ENCODE measurements at places on chromosomes 3 and 15. TPM values are rescaled to one million over a fixed set of nuclear protein-coding genes. Genes with fewer than 3 reads are reported as not detected.

C3orf80 gene
- not detected for total RNA-seq

DNA sequence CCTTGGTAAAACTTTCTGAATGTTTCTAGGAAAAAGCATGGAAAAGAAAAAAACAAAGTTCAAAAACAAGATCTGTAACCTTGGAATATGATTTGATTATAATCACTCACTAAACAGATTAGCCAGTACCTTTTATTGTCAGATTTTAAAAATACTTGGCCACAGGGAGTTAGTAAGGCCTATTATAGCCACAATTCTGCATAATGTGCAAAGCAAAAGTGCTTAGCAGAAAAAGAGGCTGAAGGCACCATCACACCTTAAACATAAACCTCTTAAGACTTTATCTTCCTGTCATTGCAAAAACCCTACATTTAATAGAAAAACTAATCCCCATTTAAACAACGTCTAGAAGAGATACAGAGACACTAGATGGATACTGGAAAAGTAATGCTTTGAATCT lies 41.8 kb downstream of the CHSY1 start:
- H3K36me3 ChIP-seq = no peaks in the 10 kb centered on the region
- peak overlapping the region; percentile 75 for H3K27ac ChIP-seq
- H3K27me3 ChIP-seq = no peaks in the 10 kb centered on the region
- peaks cover 48% of the 10 kb centered on the region for H3K4me1 ChIP-seq
- H3K4me3 ChIP-seq = no peak overlapping the region
- DNase-seq = no peak

ZBBX gene
- total RNA-seq = not detected

GRCh38 chr3:69031635-69032034 lies 18.2 kb upstream of the EOGT start:
- H3K36me3 ChIP-seq = peaks cover 53% of the 10 kb centered on the region
- no peak overlapping the region for H3K27ac ChIP-seq
- no peak overlapping the region for H3K4me3 ChIP-seq

- peak; percentile 87 for DNase-seq
- H3K4me1 ChIP-seq = peaks cover 77% of the 10 kb centered on the region
- peak overlapping the region; percentile 69 for H3K27ac ChIP-seq
- no peak overlapping the region for H3K4me3 ChIP-seq
- H3K36me3 ChIP-seq = peaks cover 6% of the 10 kb centered on the region
Observed at GRCh38 chr3:141280086-141280485, 48.5 kb downstream of the PXYLP1 start.

DNA sequence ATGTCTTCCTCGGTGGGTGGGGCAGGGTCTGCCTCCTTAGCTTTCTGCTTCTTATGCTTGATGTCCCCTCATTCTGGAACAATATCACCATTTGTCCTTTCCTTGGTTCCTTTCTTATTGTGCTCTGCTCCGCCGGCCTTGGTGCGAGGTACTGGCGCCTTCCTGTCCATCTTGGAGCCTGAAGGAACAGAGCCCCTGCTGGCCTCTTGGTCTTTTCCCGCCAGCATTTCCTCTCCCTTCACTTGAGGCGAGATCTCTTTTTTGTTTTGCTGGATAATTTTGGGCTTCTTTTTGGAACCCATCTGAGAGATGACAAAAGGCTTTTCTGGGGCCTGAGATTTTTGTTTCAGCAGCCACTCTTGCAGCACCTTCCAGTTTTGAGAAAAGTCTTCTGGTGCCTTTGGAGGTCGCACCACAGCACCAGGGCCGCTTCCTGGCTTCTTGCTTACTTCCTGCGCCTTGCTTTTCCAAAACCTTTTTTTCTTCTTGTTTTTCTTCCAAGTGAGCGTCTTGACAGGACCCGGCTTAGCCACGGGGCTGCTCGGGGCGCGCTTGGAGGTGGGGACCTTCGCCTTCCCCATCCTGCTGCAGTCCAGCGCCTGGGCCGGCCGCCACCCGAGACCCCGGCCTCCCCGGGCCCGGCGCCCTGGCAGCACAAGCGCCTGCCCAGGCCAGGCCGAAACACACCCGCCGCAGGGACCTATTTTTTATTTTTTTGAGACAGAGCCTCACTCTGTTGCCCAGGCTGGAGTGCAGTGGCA lies 127.1 kb downstream of the KLF13 start:
- peaks cover 2% of the 10 kb centered on the region for H3K36me3 ChIP-seq
- H3K4me1 ChIP-seq = peaks cover 15% of the 10 kb centered on the region
- peak; percentile 51 for DNase-seq
- H3K4me3 ChIP-seq = no peak overlapping the region
- H3K27ac ChIP-seq = no peak overlapping the region

IL5RA gene
- not detected for total RNA-seq

DNA sequence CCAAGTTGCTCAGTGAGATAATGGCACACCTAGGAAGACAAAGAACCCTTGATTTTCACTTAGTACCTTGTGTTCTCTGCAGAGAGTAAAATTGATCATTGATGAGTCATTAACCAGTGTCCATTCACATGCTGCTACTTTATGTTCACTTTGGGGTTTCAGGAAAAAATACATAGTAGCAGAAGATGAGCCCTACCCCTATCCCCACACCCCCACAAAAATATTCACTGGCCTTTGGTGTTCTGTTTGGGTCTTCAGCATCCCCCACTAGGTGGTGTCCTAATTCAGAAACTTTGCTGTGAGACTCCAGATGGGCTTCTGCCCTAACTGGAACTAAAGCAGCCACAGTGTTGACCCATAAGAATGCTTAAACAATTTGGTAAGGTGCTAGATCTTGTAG lies 178.8 kb downstream of the KLHL25 start:
- no peak overlapping the region for H3K4me3 ChIP-seq
- H3K27me3 ChIP-seq = no peaks in the 10 kb centered on the region
- DNase-seq = no peak
- peak overlapping the region; percentile 44 for H3K27ac ChIP-seq
- H3K4me1 ChIP-seq = peaks cover 25% of the 10 kb centered on the region

CHRD gene
- total RNA-seq = 2.7 TPM

DNA sequence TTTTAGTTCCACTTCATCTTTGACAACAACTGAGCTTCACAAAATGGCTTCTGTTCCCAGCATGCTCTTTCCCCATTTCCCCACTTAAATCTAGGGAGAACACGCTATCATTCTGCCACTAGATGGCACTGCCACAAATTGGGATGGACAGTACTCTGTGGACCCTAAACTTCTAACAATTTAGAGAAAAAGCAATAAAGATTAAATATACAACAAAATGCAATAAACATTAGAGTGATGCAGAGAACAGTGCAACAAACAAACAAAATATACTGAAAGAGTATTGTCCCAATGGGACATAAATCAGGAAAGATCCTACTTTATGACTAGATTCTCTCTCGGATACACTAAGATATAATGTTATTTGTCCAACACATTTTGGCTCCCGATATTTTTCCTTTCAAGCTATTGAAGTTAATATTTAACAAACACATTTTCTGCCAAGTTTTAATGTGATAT lies 169.7 kb upstream of the TMCO5A start:
- DNase-seq = no peak
- peaks cover 5% of the 10 kb centered on the region for H3K4me1 ChIP-seq
- H3K36me3 ChIP-seq = no peaks in the 10 kb centered on the region
- no peaks in the 10 kb centered on the region for H3K27me3 ChIP-seq
- H3K27ac ChIP-seq = no peak overlapping the region
- no peak overlapping the region for H3K4me3 ChIP-seq

OXTR gene
- total RNA-seq = 24.0 TPM

DNA sequence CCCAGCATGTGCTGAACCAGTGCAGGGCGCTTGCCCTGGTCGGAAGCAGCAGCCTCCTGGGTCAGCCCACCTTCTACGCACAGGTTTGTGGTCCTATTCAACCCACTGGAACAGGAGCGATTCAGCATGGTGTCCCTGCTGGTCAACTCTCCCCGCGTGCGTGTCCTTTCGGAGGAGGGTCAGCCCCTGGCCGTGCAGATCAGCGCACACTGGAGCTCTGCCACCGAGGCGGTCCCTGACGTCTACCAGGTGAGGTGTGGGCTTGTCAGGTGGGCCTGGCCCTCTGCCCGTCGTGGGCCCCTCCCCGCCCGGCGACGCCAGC lies 8.2 kb downstream of the MAN2A2 start:
- H3K36me3 ChIP-seq = peaks cover 24% of the 10 kb centered on the region
- DNase-seq = no peak
- H3K4me1 ChIP-seq = no peaks in the 10 kb centered on the region
- H3K27ac ChIP-seq = no peak overlapping the region

DNA sequence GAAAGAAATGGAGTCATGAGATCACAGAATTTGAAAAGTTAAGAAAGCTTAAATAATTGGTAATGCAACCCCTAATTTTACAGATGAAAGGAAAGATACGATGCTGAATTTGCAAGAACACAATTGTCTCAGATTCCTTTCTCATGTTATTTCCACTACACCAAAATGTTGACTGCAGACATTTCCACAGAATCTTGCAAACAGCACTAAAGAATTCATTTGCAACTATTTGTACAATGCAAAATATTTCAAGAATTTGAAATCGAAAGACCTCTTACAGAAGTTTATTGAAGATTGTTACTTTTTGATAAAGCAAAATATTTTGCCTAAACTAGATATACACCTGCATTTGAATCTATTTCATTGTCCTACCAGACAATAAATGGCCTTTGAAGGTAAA lies 194.1 kb upstream of the KCNMB2 start:
- H3K4me3 ChIP-seq = no peak overlapping the region
- H3K27me3 ChIP-seq = no peaks in the 10 kb centered on the region
- DNase-seq = no peak
- H3K4me1 ChIP-seq = peaks cover 37% of the 10 kb centered on the region
- peak overlapping the region; percentile 15 for H3K27ac ChIP-seq
- H3K36me3 ChIP-seq = no peaks in the 10 kb centered on the region

DNA sequence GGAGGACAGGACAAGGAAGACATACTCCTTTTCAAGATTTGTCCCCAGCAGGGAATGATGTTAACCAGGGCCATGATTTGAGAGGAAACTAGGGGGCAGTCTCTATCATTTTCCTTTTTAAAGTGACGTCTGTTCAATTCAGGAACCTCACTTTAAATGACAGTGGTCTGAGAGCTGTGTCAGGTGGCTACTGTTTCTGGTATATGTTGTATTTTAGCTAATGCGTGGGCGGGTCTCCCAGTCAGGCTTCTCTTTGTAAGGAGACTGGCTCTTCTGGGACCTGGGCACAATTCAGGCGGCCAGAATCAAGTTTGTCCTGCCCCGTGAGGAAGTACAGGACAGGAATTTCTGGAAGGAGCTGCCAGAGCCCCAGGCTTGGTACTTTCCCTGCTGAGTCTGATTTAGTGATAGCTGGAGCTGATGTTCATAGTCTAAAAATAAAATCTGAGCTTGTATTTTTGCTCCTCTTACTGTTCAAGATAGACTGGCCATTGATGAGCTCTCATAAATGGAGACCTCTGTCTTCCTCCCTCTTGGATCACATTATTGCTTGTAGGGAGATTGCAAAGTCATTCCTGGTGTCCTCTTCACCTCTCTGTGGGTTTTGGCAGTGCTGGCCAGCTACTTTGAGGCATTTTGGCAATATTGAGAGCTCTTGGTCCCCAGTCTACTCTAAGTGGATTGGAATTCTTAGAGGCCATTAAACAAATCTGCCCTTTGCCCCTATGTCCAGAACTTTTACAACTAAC lies 25.6 kb downstream of the SQOR start:
- H3K27ac ChIP-seq = peak overlapping the region; percentile 50
- H3K36me3 ChIP-seq = peaks cover 4% of the 10 kb centered on the region
- no peaks in the 10 kb centered on the region for H3K27me3 ChIP-seq
- DNase-seq = no peak
- peaks cover 9% of the 10 kb centered on the region for H3K4me1 ChIP-seq

AGBL1 gene
- not detected for total RNA-seq

DNA sequence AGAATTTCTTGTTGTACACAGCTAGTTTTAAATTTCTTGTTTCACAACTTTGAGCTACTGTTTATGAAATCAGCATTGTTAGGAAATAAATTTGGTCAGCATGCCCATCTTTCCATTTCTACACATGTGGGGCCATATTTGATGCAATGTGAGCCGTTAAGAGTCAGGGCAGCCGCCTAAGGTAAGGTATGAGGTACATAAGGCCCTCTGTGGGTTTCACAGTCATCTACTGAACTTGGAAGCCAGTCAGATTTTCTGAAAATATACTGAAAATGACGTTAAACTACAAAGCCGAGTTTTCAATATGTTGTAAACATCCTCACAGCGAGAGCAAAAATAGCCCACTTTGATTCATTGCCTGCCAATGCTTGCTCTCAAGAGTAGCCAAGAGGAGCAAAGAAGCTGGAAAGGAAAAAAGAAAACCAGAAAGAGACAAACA lies 94.7 kb upstream of the PDZRN3 start:
- H3K27ac ChIP-seq = no peak overlapping the region
- H3K4me1 ChIP-seq = peaks cover 19% of the 10 kb centered on the region
- H3K36me3 ChIP-seq = no peaks in the 10 kb centered on the region
- H3K27me3 ChIP-seq = no peaks in the 10 kb centered on the region
- no peak overlapping the region for H3K4me3 ChIP-seq

GRCh38 chr3:31390466-31390865 lies 142.3 kb upstream of the STT3B start:
- H3K27me3 ChIP-seq = peaks cover 7% of the 10 kb centered on the region
- no peaks in the 10 kb centered on the region for H3K4me1 ChIP-seq
- H3K36me3 ChIP-seq = no peaks in the 10 kb centered on the region
- H3K4me3 ChIP-seq = no peak overlapping the region
- DNase-seq = no peak
- H3K27ac ChIP-seq = no peak overlapping the region

RAB27A gene
- total RNA-seq = 12.4 TPM

EIF4A2 gene
- total RNA-seq = 356 TPM

DNA sequence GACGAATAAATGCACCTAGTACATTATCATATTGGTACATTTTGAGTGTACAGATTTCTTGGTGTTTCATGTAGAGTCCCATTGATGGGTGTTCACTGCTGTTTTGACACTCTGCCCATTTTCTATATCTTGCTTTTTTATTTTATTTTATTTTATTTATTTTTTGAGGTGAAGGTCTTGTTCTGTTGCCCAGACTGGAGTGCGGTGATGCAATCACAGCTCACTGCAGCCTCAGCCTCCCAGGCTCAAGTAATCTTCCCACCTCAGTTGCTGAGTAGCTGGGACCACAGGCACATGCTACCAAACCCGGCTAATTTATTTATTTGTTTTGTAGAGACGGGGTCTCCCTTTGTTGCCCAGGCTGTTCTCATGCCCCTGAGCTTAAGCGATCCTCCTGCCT lies 44.2 kb downstream of the DNAJC13 start:
- no peak for DNase-seq
- H3K27ac ChIP-seq = no peak overlapping the region
- H3K4me1 ChIP-seq = peaks cover 14% of the 10 kb centered on the region
- no peak overlapping the region for H3K4me3 ChIP-seq

GRCh38 chr15:100902436-100903167 lies 16.6 kb upstream of the LRRK1 start:
- H3K4me1 ChIP-seq = peaks cover 17% of the 10 kb centered on the region
- peak overlapping the region; percentile 43 for H3K4me3 ChIP-seq
- peak overlapping the region; percentile 87 for H3K27ac ChIP-seq
- DNase-seq = no peak

- H3K4me3 ChIP-seq = no peak overlapping the region
- no peaks in the 10 kb centered on the region for H3K36me3 ChIP-seq
- H3K4me1 ChIP-seq = peaks cover 10% of the 10 kb centered on the region
- H3K27ac ChIP-seq = no peak overlapping the region
- no peak for DNase-seq
- peaks cover 2% of the 10 kb centered on the region for H3K27me3 ChIP-seq
Observed at GRCh38 chr3:133845127-133845526, 39.5 kb downstream of the SRPRB start.

GRCh38 chr3:127170814-127171213 lies 22.1 kb upstream of the PRR23E start:
- peaks cover 4% of the 10 kb centered on the region for H3K4me1 ChIP-seq
- H3K27ac ChIP-seq = no peak overlapping the region
- H3K36me3 ChIP-seq = no peaks in the 10 kb centered on the region
- no peak overlapping the region for H3K4me3 ChIP-seq
- H3K27me3 ChIP-seq = peaks cover 19% of the 10 kb centered on the region
- DNase-seq = no peak

- H3K4me1 ChIP-seq = peaks cover 15% of the 10 kb centered on the region
- no peak overlapping the region for H3K27ac ChIP-seq
- H3K36me3 ChIP-seq = no peaks in the 10 kb centered on the region
- DNase-seq = no peak
Observed at GRCh38 chr3:30311781-30312180, 294.6 kb upstream of the TGFBR2 start.

USP50 gene
- total RNA-seq = 2.0 TPM

CNTN6 gene
- total RNA-seq = 28.8 TPM
